Smooth muscle cell of trachea (primary cell): ENCODE measurements at places on chromosomes 5 and 9. TPM values are rescaled to one million over a fixed set of nuclear protein-coding genes. Genes with fewer than 3 reads are reported as not detected.

GPR21 gene
- total RNA-seq = 0.17 and 1.0 TPM in 2 replicates

WDR31 gene
- total RNA-seq = 2.3 and 4.0 TPM in 2 replicates

TAF11L10 gene
- not detected in 2 replicates for total RNA-seq

SOWAHA gene
- 0.15 and 0.17 TPM in 2 replicates for total RNA-seq

EGFLAM gene
- 2.5 and 3.0 TPM in 2 replicates for total RNA-seq

SAXO1 gene
- under 0.01 and 0.17 TPM in 2 replicates for total RNA-seq

IL17B gene
- not detected in 2 replicates for total RNA-seq

SLC25A48 gene
- total RNA-seq = not detected in 2 replicates
